Fibroblast of skin of back (primary cell): ENCODE measurements at places on chromosomes 16 and 17.

GRCh38 chr17:6713918-6714271 is 726 bp upstream of the SLC13A5 start:
- DNase-seq = no peak

DNA sequence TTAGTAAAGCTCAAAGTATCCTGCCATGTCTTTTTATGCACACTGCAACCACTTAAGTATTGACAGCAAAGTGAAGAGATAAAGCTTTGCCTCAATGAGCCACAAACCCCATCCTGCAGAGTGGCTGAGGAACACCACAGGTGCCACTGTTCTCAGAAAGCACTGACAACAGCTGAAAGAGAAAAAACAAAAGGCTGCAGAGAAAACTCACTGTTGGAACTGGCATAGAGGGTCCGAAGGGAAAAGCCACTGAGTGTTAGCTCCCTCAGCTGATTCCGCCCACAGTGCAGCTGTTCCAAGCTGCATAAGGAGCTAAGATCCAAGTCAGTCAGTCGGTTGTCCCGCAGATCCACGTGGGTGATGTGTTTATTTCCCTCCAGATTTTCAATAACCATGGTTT is 48.3 kb downstream of the PHLPP2 start:
- no peak for DNase-seq

- peak; percentile 97 for DNase-seq
Measured at GRCh38 chr17:6753006-6753445, 2.8 kb upstream of the XAF1 start.

GRCh38 chr17:47806026-47806912 is 15.3 kb downstream of the OSBPL7 start:
- DNase-seq = no peak

- no peak for DNase-seq
Measured at GRCh38 chr16:87216148-87216840, 100.9 kb downstream of the C16orf95 start.

GRCh38 chr17:13569398-13570123 is 32.2 kb downstream of the HS3ST3A1 start:
- DNase-seq = no peak

DNA sequence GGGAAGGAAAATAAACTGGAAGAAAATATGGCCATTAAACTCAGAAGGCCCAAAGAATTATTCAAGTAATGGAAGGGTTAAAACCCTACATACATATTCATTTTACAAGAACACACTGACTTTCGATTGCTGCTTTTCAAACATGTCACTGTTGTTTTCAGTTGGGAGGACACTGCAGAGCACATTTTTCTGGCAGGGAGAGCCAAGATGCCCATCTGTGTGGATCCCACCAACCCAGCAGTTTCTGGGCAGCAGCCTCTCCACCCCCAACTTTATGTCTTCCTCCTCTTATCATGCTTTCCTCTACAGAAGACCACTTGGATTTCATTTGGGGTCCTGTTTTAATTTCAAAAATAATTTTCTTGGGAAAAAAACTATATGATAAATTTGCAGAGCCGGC is 7.1 kb upstream of the CORO6 start:
- DNase-seq = no peak

DNA sequence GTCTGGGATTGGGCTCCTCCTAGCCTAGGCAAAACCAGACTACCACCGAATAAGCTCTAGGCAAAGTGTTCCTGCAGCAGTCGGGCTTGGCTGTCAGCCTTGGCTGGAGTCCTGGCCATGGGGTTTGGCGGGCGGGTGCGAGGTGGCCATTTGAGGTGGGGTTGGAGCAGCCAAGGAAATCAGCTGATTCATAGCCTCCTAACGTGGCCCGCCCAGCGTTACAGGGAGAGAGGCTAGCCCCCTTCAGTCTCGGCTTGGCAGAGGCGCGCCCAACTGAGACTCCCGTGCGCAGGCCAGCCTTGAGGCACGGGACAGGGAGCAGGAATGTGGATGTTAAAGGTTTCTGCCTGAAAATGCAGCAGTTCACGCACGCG is 1.9 kb downstream of the PMP22 start:
- DNase-seq = peak; percentile 86

- DNase-seq = no peak
Measured at GRCh38 chr16:28597692-28598261, 927 bp upstream of the SULT1A2 start.

- no peak for DNase-seq
Measured at GRCh38 chr16:6528217-6528616, 804.4 kb upstream of the RBFOX1 start.

DNA sequence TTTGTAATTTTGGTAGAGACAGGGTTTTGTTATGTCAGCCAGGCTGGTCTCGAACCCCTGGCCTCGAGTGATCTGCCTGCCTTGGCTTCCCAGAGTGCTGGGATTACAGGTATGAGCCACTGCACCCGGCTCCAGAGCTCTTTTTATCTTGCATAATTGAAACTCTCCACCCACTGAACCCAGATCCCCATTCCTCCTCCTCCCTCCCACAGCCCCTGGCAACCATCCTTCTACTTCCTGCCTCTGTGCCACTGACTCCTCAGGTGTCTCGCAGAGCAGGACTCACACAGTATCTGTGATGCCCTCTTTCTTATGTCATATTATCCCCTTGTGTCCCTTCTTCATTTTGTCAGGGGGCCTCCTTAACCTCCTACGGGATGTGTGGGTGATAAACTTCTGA is 340.7 kb downstream of the SLC39A11 start:
- DNase-seq = no peak

DNA sequence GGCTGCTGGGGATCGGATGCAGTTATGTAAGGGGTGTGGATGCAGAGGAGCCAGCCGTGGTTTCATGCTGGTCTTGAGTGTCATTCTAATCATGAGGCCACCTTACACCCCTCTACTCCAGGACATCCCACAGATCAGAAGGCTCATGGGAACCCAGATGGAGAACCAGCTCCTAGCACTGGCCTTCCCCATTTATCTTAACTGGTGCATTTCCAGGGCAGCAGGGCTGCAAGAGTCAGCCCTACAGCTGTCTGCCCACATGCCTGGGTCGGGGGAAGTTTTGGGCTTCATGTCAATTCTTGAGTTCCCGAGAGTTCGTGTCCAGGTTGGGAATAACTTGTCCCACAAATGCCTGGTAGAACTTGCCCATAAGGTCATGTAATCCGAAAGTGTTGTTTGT is 29.1 kb downstream of the RPTOR start:
- no peak for DNase-seq

DNA sequence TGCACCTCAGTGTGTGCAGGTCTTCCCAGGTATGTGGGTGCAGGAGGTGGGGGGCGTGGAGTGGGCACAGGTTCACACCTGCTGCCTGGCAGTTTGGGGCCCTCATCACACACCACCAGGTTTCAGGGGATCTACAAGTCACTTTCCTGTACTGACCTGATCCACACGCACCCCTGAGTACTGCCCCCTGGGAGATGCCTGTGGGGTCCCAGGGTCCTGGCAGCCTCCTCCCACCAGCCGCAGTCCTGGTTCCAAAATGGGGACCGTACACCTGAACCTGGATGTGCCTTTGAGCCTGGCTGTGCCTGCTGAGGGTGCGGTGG is 25.9 kb downstream of the RNF213 start:
- no peak for DNase-seq

DNA sequence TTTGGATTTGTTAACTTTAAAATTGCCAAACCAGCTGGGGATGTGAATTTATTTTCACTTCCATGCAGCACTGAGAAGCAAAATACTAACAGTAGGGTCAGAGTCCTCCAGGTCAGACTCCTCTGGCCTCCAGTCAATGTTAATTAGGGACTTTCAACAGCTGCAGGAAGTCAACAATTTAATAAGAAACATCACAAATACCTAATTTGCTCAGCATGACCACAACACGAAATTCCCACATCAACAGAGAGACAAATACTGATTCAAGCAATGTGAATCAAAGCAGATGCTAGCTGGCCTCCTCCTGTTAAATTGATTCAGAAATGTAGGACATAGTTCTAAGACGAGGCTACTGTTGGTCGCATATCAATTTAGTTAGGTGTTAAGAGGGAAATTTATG is 111.7 kb downstream of the ABCA8 start:
- DNase-seq = no peak

DNA sequence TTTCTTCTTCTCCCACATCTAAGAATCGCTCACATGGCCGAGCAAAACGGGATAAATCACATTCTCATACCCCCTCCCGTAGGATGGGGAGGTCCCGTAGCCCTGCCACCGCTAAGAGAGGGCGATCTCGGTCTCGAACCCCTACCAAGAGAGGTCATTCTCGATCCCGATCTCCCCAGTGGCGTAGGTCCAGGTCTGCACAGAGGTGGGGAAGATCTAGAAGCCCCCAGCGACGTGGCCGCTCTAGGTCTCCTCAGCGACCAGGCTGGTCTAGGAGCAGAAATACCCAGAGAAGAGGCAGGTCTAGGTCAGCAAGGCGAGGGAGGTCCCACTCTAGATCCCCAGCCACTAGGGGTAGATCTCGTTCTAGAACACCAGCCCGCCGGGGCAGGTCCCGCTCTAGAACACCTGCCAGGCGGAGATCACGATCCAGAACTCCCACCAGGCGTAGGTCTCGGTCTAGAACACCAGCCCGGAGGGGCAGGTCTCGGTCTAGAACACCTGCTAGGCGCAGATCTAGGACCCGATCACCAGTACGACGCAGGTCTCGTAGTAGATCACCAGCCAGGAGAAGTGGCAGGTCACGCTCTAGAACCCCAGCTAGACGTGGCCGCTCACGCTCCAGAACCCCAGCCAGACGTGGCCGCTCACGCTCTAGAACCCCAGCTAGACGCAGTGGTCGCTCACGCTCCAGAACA is 9.6 kb downstream of the SRRM2 start:
- no peak for DNase-seq

- DNase-seq = no peak
Measured at GRCh38 chr17:67632141-67632540, 85.6 kb upstream of the NOL11 start.

- peak; percentile 40 for DNase-seq
Measured at GRCh38 chr17:82424001-82424862, 5.8 kb upstream of the OGFOD3 start.

- DNase-seq = peak; percentile 9
Measured at GRCh38 chr17:58121925-58122324, 26.3 kb upstream of the OR4D1 start.

DNA sequence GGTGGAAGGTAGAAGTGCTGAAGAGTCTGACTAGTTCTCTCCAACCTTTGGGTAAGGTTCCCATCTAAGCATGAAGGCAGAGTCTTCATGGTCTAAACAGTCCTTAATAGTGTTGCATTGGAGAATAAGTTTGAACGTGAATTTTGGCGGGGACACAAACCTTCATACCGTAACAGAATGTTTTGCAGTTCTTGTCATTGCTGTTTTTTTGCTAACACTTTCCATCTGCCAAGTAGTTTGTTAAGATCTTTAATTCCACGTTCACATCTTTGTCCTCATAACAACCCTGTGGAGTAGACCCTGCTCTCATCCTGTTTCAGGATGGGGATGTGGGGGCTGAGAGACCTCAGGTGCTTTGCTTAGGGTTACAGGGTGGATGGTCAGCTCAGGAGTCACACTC is 936.9 kb upstream of the EEF2KMT start:
- no peak for DNase-seq

DNA sequence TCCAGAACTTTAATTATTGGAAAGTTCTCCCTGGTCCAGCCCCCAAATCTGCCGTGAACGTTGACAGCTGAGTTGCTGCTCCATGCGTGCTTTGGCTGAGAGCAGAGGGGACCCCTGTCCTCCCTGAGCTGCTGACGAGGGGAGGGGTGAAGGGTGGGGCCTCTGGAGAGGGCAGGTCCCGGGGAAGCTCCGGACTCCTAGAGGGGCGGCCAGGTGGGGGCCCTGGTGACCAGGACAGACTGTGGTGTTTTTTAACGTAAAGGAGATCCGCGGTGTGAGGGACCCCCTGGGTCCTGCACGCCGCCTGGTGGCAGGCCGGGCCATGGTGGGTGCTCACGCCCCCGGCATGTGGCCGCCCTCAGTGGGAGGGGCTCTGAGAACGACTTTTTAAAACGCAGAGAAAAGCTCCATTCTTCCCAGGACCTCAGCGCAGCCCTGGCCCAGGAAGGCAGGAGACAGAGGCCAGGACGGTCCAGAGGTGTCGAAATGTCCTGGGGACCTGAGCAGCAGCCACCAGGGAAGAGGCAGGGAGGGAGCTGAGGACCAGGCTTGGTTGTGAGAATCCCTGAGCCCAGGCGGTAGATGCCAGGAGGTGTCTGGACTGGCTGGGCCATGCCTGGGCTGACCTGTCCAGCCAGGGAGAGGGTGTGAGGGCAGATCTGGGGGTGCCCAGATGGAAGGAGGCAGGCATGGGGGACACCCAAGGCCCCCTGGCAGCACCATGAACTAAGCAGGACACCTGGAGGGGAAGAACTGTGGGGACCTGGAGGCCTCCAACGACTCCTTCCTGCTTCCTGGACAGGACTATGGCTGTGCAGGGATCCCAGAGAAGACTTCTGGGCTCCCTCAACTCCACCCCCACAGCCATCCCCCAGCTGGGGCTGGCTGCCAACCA is at the start of gene MC1R:
Gene MC1R (plus strand): TSS at position 410 of the 895 bp plus-strand sequence. CDS start 397 bp downstream, at position 807.
- peak; percentile 62 for DNase-seq

- DNase-seq = no peak
Measured at GRCh38 chr17:61732169-61732568, 131.2 kb downstream of the BRIP1 start.

GRCh38 chr16:12253731-12254130 is 277.2 kb downstream of the SNX29 start:
- DNase-seq = no peak

DNA sequence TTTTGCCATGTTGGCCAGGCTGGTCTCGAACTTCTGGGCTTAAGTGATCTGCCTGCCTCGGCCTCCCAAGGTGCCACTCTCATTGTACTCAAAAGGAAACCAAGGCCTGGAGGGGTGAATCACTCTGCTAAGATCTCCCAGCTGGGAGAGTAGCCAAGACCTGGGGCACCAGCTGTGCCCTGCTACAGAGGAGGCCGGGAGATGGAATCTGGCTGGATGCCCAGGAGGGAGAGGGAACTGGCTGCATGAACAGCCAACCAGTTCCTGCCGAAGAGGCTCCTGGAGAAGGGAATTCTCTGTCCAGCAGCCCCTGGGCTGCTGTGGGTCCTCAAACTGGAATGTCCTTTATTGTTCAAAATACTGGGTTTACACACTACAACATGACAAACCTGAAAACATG is 238.7 kb upstream of the CIBAR2 start:
- DNase-seq = peak; percentile 98

GRCh38 chr17:50469208-50469605 is 527 bp upstream of the CHAD start:
- DNase-seq = no peak

DNA sequence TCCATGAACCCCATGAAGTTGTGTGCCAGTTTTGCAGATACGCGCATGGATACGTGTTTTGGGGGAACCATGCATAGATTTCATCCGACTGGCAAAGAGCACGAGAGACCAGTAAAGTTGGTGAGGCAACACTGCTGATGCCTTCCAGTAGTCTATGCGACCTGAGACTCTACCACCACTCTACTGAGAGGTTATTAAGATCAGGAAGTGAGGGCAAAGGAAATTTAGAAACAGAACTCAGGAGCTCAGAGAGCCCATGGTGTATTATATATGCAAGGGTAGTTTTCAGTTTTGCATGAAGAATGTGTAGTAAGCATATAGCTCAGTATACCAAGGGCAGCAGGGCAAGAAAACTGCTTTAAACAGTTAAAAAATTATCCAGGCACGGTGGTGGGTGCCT is 4.2 kb downstream of the SLX4 start:
- DNase-seq = no peak

- DNase-seq = no peak
Measured at GRCh38 chr17:56471696-56472095, 121.8 kb upstream of the NOG start.

GRCh38 chr17:77372444-77373298 is 231.9 kb downstream of the SEC14L1 start:
- peak; percentile 92 for DNase-seq
